Activated CD8-positive, alpha-beta memory T cell treated with anti-CD3 and anti-CD28 coated beads for 4 hours (primary cell): ENCODE measurements at places on chromosomes 1 and 21.

- no peak for DNase-seq
Observed at GRCh38 chr1:24294716-24295371, 24.3 kb upstream of the GRHL3 start.

GRCh38 chr1:65704318-65704717 lies 88.4 kb upstream of the PDE4B start:
- no peak for DNase-seq

- no peak for DNase-seq
Observed at GRCh38 chr1:233975486-233975885, 71.0 kb downstream of the SLC35F3 start.

- no peak for DNase-seq
Observed at GRCh38 chr1:168959382-168959781, 147.1 kb upstream of the ATP1B1 start.

- no peak for DNase-seq
Observed at GRCh38 chr1:181676269-181676668, 193.0 kb downstream of the CACNA1E start.

GRCh38 chr1:93585059-93585966 lies 96.3 kb downstream of the BCAR3 start:
- no peak for DNase-seq

GRCh38 chr1:206972728-206973127 lies 2.5 kb upstream of the FCAMR start:
- no peak for DNase-seq

- no peak for DNase-seq
Observed at GRCh38 chr1:48462716-48463302, 9.2 kb downstream of the SPATA6 start.

- no peak for DNase-seq
Observed at GRCh38 chr1:228989992-228990827, 254.9 kb downstream of the RHOU start.

DNA sequence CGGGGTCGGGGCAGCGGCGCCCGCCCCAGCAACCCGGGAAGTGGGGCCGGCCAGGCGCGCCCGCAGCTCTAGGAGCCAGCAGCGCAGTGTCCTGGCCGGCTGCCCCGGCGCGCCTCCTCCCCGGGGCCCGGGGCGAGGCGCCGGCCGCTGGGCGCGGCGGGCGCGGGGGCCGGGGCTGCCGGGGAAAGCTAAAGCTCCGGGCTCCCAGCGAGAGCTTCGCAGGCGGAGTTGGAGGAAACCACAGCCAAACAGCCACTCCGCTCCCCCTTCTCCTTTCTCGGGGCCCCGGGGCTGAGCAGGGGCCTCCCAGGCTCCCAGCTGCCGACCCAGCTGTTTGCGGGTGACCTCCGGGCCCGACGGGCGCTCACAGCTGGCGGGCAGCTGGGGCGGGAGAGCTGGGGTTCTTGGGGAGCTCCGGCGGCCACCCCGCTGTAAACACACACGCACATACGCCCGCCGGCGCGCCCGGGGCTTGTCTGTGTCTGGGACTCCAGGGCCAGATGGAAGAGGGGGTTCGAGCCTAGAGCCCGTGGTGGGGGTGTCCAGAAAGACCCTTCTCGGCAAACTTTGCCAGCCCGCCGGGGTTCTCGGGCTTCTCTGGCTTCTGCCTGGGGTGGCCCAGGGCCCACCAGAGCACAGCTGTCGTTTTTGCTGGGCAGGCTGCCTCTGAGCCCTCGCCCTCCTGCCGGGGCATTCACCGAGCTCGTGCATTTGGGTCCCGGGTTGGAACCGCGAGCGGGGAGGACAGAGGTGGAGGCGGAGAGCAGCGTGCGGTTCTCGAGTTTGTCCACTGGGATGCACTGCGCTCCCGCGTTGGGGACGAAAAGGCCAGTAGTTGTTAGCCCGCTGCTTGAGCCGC lies 1.5 kb downstream of the AJAP1 start:
- no peak for DNase-seq

GRCh38 chr1:8816831-8817411 lies 519 bp downstream of the RERE start:
- no peak for DNase-seq

- no peak for DNase-seq
Observed at GRCh38 chr1:170175484-170175883, 29.7 kb downstream of the NTMT2 start.

DNA sequence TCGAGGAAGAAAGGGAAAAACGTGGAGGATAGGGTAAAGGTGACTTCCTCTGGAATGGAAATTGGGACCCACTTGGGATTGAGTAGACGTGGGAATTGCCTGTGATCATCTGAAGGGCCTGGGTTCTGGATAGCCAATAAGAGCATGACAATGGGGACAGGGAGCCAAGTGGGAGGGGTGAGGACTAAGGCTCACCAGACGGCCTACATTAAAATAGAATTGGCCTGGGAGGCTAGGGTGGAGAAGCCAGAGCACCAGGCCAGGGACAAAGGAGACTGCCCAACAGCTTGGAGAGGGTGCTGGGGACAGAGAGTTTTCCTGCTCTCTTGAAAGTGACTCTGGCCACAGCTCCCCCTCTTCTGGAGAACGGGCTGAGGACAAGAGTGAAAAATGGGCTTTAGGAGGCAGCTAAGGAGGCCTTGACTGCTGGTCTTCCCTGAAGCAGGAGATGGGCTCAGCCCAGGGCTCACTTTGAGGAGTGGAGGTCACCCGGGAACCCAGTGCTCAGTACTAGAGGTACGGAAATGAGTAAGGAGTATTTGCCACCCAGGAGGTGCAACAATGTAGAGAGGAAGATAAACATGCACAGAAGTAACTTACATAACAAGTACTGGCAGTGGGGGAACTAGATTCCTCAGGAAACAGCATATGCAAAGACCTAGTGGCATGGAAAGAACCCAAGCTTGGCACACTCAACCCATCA lies 18.8 kb downstream of the INKA2 start:
- no peak for DNase-seq

GRCh38 chr21:46136739-46137349 lies 18.5 kb downstream of the FTCD start:
- DNase-seq: no peak

DNA sequence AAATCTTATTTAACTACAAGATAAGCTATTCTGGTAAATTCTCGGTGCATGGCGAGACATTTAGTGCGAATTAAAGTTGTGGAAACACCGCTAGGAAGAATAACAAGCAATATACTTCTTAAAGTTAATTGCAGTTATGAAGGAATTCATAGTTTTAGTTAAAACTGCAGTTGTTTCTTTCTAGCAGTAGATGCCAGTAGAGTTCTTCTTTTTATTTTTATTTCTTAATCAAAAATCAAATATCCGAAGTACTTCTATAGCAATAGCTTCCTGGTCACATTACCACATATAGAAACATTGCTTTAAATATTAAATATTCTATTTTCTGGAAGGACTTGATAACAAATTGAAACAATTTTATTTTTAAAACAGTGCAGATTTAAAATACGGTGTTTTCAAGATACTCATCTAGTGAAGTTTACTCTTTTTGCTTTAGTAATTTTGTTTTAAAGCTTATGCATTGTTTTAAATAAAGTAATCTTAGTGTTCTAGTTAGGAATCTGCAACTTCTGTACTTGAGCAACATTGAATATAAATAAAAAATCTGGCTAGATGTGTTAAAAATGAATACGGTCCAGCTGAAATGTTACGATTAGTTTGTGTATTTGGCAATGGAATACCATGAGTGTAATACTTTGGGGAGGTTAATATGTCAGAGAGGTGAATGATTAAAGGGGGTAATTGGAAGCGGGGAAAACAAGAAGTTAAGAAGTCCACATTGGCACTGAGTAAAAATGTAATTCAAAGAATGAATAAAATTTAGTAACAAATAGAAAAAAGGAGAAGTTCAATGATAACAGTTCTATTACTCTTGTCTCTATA lies 2.7 kb upstream of the PRKACB start:
- no peak for DNase-seq

DNA sequence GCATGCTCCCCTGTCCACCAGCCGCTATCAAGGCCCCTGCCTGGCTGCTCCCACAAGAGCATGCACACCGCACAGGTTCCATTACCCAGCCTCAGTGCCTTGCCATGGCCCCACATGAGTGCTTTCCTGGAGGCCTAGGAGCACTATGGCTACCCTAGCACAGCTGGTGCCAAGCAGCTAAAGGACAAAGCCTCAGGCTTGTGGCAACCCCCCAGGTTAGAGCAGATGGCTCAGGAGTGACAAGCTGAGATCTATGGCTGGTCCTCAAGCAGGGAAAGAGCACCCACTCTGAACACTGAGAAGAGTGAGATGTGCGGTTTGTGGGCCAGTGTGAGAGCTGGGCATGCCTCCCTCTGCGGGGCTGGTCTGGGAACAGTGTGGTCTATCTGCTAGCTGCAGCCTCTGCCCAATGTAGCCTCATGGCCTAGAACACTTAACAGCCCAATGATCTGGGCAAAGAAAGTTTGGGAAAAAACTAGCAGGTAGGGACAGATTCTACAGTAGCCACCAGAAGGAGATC lies 129.8 kb downstream of the VAV3 start:
- DNase-seq: no peak

DNA sequence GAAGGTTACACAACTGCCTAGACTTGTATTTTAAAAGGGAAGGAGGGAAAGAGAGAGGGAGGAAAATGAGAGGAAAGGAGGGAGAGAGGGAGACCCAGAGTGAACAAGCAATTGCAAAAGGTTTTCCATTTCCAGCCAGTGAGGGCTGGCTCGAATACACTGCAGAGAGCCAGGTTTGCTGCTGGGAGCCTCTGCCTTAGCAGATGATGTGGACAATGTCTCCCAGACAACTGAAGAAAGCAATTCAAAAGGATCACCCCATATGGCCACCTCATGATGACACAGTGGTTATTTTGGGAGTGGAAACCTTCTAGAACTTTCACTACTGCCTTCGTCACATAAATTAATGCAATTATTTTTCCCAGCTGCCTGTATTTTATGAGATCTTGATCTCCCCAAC lies 86.4 kb downstream of the BCAR3 start:
- no peak for DNase-seq

GRCh38 chr1:59143133-59143487 lies 153.8 kb upstream of the FGGY start:
- no peak for DNase-seq

- no peak for DNase-seq
Observed at GRCh38 chr1:181043025-181043888, 9.5 kb downstream of the MR1 start.

DNA sequence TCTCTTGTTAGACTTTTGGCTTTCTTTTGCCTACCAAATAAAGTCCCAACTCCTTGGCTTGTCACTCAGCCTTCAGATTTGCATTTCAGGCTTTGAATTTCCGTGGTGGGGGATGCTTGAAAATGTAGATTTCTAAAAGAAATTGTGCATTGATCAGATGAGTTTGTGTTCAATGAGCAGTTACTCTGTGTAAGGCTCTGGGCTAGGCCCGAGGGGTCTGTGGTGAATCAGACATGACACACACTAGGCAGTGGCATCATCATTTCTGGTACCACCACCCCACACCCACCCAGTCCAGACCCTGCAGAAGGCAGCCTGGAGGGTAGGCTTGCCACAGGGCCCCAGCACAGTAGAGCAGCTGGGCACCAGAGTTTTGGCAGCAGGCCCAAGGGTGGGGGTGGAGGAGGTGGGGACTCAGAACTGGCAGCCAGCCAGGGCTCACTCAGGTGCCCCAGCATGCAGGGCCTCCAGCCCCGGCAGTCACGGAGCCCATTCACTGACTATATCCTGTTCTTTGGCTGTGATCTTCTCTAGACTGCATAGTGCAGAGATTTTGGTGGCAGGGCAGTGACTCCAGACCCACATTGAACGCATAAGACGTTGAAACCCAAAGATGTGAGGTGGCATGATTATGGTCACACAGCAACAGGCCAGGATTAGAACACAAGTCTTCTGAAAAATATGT lies 97.2 kb upstream of the ARTN start:
- DNase-seq: peak; percentile 53

- DNase-seq: no peak
Observed at GRCh38 chr1:33180226-33180910, 1.5 kb downstream of the TRIM62 start.

DNA sequence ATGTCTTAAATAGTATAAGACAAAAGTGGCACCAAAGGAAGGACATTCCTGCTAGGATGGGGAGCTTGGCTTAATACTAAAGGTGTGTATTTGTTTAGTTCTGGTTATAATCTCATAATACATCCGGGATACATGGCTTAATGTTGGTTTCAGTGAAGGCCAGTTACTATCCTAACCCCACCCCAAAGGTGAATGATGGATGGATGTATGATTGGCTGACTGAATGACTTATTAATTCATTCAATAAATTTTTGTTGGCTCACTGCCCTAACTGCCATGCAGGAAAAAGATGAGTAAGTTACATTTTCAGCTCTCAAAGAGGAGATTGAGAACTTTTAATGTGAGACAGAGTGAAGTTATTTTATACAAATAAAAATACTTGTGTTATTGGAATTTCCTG lies 52.2 kb downstream of the PHACTR4 start:
- DNase-seq: no peak

- no peak for DNase-seq
Observed at GRCh38 chr1:50139339-50140181, 30.8 kb downstream of the ELAVL4 start.

- DNase-seq: no peak
Observed at GRCh38 chr1:46204406-46204742, 1.2 kb downstream of the LURAP1 start.

DNA sequence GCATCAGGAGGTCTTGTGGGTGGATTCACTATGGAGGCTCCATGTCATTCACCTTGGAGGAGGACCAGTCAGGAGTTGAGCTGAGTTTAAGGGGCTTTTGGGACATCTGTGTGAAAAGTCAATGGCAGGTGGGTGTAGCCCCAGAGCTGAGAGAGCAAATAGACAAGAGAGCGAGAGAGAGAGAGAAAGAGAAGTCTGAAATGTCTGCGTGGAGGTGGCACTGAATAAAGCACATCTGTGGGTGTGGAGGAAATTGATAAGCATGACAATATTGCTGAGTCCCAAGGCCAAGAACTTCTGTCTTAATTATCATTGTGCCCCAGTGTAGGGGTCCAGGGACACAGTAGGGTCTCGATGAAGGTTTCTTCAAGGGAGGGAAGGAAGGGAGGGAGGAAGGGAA lies 79.5 kb upstream of the VAMP3 start:
- DNase-seq: no peak

DNA sequence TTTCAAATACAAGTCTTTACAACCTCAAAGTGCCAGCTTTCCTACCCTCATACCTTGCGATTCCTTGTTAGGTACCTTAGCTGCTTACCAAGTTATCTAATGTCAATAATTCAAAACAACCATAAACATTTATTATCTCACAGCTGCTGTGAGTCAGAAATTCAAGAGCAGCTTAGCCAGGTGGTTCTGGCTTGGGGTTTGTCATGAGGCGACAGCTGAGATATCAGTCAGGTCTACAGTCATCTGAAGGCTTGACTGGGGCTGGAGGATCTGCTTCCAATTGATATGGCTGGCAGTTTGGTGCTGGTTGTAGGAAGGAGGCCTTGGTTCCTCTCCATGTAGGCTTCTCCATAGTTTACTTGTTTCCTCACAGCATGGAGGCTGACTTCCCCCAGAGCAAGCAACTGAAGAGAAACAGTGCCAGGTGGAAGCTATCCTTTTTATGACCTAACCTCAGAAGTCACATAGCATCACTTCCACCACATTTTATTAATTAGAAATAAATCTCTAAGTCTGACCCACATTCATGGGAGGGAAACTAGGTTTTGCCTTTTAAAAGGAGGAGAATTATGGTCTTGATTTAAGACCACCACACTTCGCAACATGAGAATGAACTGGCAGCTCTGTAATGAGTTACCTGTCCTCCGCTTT lies 103.3 kb upstream of the FGGY start:
- DNase-seq: no peak

- no peak for DNase-seq
Observed at GRCh38 chr1:239388578-239388977, 2.2 kb downstream of the CHRM3 start.
